ENCODE measurements at places on chromosomes 3 and 15.

GRCh38 chr15:79452244-79453051 is 20.3 kb downstream of the MINAR1 start:
- peaks cover 3% of the 10 kb centered on the region for H3K27me3 ChIP-seq
- no peak overlapping the region for H3K4me3 ChIP-seq
- H3K36me3 ChIP-seq: no peaks in the 10 kb centered on the region
- no peak overlapping the region for H3K27ac ChIP-seq
- no peak for DNase-seq

DNA sequence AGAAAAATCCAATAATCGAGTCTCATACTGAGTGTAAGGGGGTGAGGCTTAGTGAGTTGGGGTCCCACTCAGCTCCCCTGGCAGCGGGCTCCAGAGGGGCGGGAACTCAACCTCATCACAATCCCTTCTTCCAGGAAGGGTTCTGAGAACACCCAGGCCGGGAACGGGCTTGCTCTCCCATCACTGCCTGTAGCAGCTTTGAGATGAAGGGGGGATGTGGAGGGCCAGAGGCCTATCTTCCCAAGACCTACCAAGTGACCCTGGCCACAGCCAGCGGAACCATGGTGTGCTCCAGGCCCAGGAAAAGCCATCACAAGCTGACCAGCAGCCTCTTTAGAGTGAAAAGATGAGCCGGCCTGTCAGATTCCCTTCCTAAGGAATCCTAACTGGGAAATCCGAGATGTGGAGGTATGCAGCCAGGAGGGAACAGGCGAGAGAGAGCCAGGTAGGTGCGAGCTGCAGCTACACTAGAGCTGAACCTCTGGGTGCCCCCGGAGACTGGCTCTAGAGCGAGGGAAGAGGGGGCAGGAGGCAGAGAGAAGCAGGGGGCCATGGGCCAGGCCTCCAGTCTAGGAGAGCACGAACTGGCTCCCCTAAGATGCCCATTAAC is 18.5 kb downstream of the GRAMD2A start:
- H3K27ac ChIP-seq: no peak overlapping the region
- peak; percentile 22 for DNase-seq
- peaks cover 29% of the 10 kb centered on the region for H3K27me3 ChIP-seq
- no peak overlapping the region for H3K4me3 ChIP-seq

DNA sequence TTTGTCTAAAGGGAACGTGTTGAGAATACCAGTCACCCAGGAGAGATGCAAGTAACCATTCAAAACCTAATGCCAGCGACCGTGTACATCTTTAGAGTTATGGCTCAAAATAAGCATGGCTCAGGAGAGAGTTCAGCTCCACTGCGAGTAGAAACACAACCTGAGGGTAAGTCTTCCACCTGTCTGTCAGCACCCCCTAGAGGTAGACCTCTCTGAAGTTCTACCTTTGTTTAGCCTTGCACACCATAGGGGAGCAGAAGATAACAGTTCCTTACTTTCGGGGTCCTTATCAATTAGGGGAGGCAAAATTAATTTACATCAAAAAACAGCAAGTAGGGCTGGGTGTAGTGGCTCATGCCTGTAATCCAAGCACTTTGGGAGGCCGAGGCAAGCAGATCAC is 124.4 kb downstream of the HCN4 start:
- no peak overlapping the region for H3K27ac ChIP-seq
- no peak overlapping the region for H3K4me3 ChIP-seq
- no peak for DNase-seq
- H3K36me3 ChIP-seq: no peaks in the 10 kb centered on the region

- no peak overlapping the region for H3K27ac ChIP-seq
- peaks cover 15% of the 10 kb centered on the region for H3K4me1 ChIP-seq
- no peak for DNase-seq
- no peaks in the 10 kb centered on the region for H3K36me3 ChIP-seq
- H3K27me3 ChIP-seq: peaks cover 3% of the 10 kb centered on the region
- H3K4me3 ChIP-seq: no peak overlapping the region
Observed at GRCh38 chr15:58459045-58459444, 27.3 kb downstream of the LIPC start.

- no peak overlapping the region for H3K27ac ChIP-seq
- no peak overlapping the region for H3K4me3 ChIP-seq
- H3K4me1 ChIP-seq: no peaks in the 10 kb centered on the region
Observed at GRCh38 chr15:87671289-87671688, 585.2 kb downstream of the NTRK3 start.

GRCh38 chr15:56211960-56212550 is 31.6 kb downstream of the RFX7 start:
- no peaks in the 10 kb centered on the region for H3K27me3 ChIP-seq
- peaks cover 23% of the 10 kb centered on the region for H3K4me1 ChIP-seq
- no peak overlapping the region for H3K4me3 ChIP-seq
- H3K36me3 ChIP-seq: no peaks in the 10 kb centered on the region

DNA sequence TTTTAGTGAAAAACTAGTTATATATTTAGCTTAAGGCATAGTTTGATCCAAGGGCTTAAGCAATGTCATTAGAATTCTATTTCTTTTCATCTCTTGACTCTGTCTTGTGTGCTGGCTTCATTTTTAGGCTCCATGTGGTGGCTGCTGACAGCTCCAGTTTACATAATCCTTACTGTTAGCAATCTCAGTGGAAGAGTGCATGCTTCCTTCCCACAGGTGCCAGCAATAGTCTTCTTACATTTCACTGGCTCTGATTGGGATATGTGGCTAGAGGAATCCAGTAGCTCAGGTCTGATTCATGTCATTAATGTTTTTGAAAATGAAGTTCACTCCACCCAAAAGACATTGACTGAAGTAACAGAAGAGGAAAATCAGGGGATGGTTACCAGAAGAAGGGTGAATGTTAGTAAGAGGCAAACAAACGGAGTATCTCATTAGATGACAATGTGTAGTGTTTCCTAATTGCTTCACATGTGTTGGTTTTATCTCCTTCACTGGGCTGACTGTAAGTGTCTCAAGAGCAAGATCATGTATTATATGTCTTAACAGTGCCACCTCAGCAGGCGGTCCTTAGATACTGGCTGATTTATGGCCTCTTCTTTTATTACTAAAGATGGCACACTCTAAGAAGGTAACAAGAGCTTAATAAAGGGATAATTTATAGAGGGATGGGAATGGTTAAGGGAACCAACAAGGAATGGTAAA is 25.6 kb upstream of the TCF12 start:
- peaks cover 4% of the 10 kb centered on the region for H3K4me1 ChIP-seq
- H3K4me3 ChIP-seq: no peak overlapping the region
- H3K27me3 ChIP-seq: no peaks in the 10 kb centered on the region
- no peak overlapping the region for H3K27ac ChIP-seq
- H3K36me3 ChIP-seq: no peaks in the 10 kb centered on the region

DNA sequence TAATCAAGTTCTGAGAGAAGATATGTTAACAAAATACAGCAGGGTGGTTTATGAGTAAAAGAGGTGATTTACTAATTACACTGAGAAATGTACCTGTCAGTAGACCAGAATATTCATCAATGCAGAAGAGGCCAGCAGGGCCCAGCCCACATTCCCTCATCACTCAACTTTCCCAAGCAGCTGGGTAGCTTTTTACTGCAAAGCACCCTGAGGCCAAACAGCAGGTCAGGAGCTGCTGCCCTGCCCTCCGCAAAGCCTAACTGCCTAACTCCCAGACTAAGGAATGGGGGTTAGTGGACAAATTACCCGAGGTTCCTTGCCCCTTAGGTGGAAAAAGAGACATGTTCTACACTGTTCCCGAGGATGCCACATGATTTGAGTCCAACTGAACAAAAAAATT is 108.2 kb downstream of the TBL1XR1 start:
- no peak for DNase-seq
- H3K4me1 ChIP-seq: no peaks in the 10 kb centered on the region
- H3K4me3 ChIP-seq: no peak overlapping the region
- no peak overlapping the region for H3K27ac ChIP-seq
- no peaks in the 10 kb centered on the region for H3K36me3 ChIP-seq
- H3K27me3 ChIP-seq: no peaks in the 10 kb centered on the region

GRCh38 chr15:22866079-22866478 is 27.6 kb downstream of the NIPA2 start:
- no peaks in the 10 kb centered on the region for H3K4me1 ChIP-seq
- no peak overlapping the region for H3K4me3 ChIP-seq
- peak; percentile 42 for DNase-seq
- peaks cover 68% of the 10 kb centered on the region for H3K36me3 ChIP-seq
- no peak overlapping the region for H3K27ac ChIP-seq

DNA sequence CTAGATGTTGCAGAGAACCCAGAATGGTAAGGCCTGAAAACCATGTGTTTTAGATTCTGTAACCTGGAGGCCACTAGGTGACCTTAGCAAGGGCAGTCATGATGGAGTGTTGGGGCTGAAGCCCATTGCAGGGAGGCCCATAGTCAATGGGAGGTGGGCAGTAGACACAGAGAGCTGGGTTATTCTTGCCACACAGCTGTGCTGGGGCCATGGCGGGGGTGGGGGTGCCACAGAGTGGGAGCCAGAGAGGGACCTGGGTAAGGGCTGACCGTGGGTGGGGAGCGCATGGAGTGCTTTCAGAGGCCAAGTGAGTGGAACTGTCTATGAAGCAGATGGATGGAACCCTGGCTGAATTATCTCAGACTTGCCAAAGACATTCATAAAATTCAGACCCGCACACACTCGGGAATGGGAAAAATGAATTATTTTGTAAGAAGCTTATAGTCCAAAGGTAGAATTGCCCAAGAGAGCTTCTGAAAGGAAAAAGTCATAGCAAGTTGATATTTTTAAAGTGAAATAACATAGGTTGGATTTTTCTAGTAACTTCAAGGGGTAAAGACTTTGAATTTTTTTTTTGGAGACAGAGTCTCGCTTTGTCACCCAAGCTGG is 53.9 kb downstream of the SMAD3 start:
- DNase-seq: no peak
- H3K4me1 ChIP-seq: peaks cover 93% of the 10 kb centered on the region
- peak overlapping the region; percentile 99 for H3K27ac ChIP-seq
- no peak overlapping the region for H3K4me3 ChIP-seq

GRCh38 chr3:187737368-187738070 is 7.7 kb downstream of the BCL6 start:
- H3K4me3 ChIP-seq: peak overlapping the region; percentile 93
- peak overlapping the region; percentile 100 for H3K27ac ChIP-seq
- DNase-seq: peak; percentile 80

DNA sequence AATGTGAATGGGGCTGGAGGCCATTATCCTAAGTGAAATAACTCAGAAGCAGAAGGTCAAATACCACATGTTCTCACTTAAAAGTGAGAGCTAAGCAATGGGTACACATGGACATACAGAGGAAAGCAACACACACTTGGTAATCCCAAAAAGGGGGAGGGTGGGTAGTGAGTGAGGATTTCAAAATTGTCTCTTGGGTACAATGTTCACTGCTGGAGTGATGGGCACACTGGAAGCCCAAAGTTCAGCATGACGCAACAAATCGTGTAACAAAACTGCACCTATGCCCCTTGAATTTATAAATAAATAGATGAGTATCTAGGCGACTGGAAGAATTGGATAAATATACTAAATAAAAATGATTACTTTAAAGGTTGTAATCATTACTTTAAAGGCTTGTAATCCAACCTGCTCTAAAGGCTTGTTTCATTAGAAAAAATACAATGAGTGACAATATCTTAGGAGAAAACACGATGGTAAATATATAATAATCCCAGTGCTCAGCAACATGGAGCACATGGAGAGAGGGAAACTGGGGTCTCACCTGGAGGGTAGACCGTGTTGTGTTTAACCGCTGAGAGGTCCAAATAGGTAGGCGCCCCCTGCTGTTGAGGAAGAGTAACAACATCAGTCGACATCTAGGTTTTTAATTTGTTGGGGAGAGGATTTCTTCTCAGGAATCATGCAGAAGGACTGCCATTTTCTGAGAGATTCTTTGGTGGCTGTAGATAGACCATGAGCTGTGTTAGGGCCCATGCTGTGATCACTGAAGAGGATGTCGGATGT is 78.5 kb upstream of the ROBO1 start:
- no peak overlapping the region for H3K4me3 ChIP-seq
- H3K27ac ChIP-seq: no peak overlapping the region
- no peaks in the 10 kb centered on the region for H3K27me3 ChIP-seq
- no peaks in the 10 kb centered on the region for H3K4me1 ChIP-seq
- DNase-seq: no peak

- H3K4me1 ChIP-seq: peaks cover 25% of the 10 kb centered on the region
- DNase-seq: peak; percentile 76
- no peaks in the 10 kb centered on the region for H3K27me3 ChIP-seq
- H3K27ac ChIP-seq: peak overlapping the region; percentile 84
Observed at GRCh38 chr3:111072031-111072921, 660 bp downstream of the NECTIN3 start.

- H3K4me3 ChIP-seq: no peak overlapping the region
- no peaks in the 10 kb centered on the region for H3K36me3 ChIP-seq
- peaks cover 4% of the 10 kb centered on the region for H3K4me1 ChIP-seq
- DNase-seq: peak; percentile 74
- H3K27ac ChIP-seq: no peak overlapping the region
Observed at GRCh38 chr15:64807051-64807749, 18.2 kb downstream of the PIF1 start.

GRCh38 chr3:111831840-111832239 is 27.2 kb upstream of the PHLDB2 start:
- H3K4me1 ChIP-seq: no peaks in the 10 kb centered on the region
- DNase-seq: no peak
- H3K4me3 ChIP-seq: no peak overlapping the region

- H3K4me3 ChIP-seq: peak overlapping the region; percentile 92
- H3K27ac ChIP-seq: no peak overlapping the region
- no peaks in the 10 kb centered on the region for H3K27me3 ChIP-seq
- peak; percentile 77 for DNase-seq
- peaks cover 2% of the 10 kb centered on the region for H3K36me3 ChIP-seq
Observed at GRCh38 chr15:90531147-90531546, 1.4 kb downstream of the CRTC3 start.

- H3K27me3 ChIP-seq: no peaks in the 10 kb centered on the region
- DNase-seq: peak; percentile 29
- H3K4me1 ChIP-seq: peaks cover 18% of the 10 kb centered on the region
Observed at GRCh38 chr3:24237971-24238706, 256.5 kb downstream of the THRB start.

DNA sequence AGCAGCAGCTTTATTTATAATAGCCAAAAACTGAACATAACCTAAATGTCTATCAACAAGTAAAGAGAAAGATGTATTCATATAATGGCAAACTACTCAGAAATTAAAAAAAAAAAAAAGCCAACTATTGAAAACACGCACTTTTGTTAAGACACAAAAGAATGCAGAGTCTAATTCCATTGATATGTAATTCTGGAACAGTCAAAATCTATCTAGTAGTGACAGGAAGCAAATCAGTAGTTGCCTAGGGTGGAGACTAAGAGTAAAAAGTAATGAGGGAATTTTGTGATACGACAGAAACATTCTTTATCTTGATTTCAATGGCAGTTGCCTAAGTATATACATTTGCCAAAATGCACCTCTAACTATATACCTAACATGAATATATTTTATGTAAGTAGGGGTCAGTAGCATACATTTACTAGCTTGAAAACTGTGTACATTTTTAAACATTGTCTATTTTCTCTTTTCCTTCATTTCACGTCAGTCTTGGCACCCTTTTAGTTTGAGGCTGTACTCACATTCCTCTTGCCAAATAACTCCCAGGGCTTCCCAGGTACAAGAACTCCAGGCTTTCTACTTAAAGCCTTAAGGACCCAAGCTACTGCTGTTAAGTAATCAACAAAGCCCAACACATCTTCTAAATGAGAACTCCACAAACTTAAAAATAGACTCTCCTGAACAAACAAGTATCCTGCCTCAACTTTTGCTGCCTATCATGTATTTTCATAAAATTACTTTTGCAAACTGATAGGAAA is 54.7 kb downstream of the ADAM10 start:
- H3K27ac ChIP-seq: no peak overlapping the region
- no peaks in the 10 kb centered on the region for H3K4me1 ChIP-seq
- H3K4me3 ChIP-seq: no peak overlapping the region
- no peaks in the 10 kb centered on the region for H3K36me3 ChIP-seq

- no peak overlapping the region for H3K27ac ChIP-seq
- H3K4me1 ChIP-seq: no peaks in the 10 kb centered on the region
- DNase-seq: peak; percentile 89
Observed at GRCh38 chr15:85756411-85757072, 38.2 kb downstream of the KLHL25 start.

GRCh38 chr15:41443275-41443674 is 26.4 kb downstream of the RTF1 start:
- no peak for DNase-seq
